ENCODE measurements at places on chromosomes 4 and X.

DNA sequence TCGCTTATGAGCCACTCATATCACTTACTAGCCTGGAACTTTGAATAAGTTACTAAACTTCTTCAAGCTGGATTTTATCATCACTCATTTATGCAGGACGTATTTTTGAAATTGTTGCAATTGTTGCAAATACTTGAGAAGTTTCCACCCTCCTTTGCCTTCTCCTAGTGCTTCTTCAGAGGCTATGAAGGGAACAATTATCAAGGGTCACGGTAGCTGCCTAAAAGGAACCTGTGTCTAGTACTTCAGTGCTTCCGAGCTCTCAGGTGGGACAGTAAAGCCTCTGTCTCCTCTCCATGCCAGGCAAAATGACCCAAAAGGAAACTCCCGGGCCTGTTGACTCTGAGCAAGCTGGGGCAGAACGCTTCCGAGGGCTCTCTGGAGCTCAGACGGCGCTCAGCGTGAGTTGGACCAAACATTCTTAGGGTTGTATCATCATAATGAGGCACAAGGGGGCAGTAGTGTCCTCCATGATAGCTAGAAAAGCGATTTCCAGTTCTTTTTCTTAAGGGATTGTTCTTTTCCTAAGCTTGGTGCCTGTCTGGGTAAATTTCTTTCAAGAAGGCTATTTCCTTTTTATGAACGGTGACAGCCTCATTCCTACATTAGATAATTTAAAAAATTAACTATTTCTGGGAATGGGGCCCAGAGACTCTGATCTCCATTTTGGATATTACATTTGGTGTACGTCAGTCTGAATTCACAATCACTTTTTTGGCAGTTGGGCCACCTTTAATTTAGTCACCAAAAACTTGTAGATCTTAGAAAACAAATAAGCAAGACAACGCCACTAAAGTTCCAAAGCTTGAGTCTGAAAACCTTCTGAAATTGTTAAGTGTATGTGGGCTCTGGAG is 73.1 kb downstream of the PACRGL start:
- peak; percentile 4 for DNase-seq

- no peak for DNase-seq
Measured at GRCh38 chr4:37516057-37516775, 170.0 kb downstream of the RELL1 start.

GRCh38 chr4:98803251-98803650 is 125.7 kb downstream of the EIF4E start:
- no peak for DNase-seq

DNA sequence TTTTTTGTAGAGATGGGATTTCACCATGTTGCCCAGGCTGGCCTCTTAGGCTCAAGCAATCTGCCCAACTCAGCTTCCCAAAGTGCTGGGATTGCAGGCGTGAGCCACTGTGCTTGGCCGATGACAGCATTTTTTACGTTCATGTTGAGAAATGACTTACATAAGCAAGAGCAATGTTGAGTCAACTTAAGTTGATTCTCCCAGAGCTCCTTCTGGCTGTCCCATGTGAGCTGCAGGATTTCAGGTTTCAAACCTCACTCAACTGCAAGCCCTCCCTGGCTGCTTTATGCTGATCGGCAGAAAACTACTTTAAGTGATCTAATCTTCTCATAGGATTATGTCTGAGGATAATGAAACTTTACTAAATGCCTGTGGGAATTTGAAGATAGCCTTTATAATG is 86.8 kb downstream of the GC start:
- DNase-seq = no peak

DNA sequence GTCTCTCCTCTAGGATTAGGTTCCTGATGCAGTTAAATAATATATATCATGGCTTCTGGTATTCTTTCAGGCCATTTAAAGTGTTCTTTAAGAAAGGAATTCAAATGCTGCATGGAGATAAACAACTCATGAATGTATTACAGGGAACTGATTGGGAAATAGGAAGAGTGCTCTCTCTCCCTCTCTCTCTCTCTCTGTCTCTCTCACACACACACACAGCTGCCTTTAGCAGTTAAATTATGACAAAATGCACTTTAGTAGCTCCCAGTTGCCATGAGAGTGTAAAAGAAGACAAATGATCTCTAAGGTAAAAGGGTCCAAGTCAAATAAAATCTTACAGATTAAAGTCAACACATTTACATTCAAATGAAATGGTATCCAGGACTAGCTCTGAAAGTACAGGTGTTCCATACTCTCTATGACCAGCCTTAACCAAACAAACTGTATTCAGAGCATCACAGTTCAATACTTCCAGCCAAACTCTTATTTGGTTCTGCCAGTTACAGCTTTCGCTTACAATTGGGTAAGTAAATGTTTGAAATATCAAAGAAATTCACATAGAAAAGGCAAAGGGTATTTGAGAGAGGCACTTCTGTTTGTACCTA is 94.7 kb upstream of the CXXC4 start:
- DNase-seq = peak; percentile 12

DNA sequence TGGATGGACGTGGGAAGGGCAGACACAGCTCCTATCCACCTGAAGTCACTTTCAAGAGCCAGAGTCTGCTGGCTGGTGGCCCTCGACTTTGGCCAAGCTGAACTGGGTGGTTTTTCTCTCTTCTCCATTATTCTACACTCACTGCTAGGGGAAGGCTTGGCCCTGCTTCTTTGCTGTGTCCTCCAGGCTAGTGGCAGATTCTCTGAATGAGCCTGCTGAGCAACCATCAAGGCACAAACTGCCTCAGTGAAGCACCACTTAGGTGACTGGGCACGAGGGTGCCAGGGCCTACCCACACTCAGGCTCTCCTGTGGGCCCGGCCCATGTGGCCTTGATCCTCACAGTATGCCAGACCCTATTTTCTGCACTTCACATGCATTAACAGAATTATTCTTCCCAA is 92.0 kb downstream of the PJA1 start:
- DNase-seq = no peak

DNA sequence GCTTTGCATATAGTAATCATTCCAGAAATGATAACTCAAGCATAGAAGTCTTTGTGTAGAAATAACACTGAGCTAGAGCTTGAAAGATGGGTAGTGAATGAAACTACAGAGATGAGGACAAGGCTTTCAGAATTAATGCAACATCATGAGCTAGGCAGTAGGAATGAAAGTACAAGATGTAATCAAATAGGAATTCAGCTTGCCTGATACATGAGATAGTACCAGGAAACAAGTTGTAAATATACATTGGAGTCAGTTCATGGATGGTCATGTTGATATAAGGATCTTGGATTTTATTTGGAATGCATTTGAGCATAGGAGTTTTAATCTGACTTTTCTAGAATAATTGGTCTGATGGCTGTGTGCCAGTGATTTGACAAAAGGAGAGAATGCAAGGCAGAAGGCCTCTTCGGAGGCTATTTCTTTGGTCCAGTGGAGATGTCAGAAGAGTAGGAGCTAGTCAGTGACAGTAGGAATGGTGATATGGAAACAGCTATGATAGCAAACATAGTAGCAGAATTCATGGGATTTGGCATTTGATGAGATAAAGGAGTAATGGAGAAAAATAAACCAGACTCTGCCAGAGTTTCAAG is 206.4 kb upstream of the PACRGL start:
- no peak for DNase-seq

- no peak for DNase-seq
Measured at GRCh38 chrX:23765449-23765848, 17.5 kb upstream of the SAT1 start.

- DNase-seq = peak; percentile 13
Measured at GRCh38 chrX:111376897-111377578, 35.0 kb downstream of the DCX start.

GRCh38 chr4:59597536-59598329 is 1602.4 kb upstream of the ADGRL3 start:
- DNase-seq = no peak

DNA sequence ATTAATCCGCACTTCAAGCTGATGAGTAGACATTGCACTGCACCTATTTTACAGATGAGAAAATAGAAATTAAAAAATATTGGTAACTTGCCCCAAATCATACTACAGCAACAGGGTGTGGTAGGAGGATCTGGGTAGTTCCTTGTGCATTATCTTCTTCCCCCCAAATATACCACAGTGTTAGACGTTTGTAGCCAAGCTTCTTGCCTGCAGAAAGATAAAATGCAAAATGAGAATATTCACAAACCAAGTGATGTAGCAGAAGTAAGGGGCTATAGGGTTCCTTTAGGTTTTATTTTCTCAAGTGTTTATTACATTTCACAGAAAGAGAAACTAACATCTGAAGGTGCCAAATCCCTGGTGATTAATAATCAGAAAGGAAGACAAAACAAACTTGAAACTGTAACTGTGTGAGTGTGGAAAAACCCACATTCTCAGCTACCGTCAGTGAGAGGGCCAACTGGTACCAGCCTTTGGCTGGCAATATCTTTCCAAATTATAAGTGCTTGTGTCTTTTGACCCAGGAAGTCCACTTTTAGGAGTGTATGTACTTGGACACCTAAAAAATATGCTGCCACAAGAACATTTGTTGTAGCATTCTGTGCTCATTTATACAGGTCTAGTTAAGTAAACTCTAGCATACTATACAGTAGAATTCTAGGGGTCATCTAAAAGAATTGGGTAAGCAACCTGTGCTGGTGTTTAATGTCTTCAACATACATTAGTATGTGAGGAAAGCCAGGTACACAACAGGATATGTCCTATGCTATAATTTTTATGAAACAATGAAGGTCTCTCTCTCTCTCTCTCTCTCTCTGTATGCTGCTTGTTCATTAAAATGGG is 6.7 kb upstream of the CD38 start:
- no peak for DNase-seq

- DNase-seq = no peak
Measured at GRCh38 chr4:174332741-174333493, 49.2 kb downstream of the CEP44 start.

- DNase-seq = peak; percentile 31
Measured at GRCh38 chrX:10769696-10770619, 149.6 kb upstream of the MID1 start.

GRCh38 chr4:115671581-115671980 is 558.2 kb upstream of the NDST4 start:
- DNase-seq = no peak

GRCh38 chr4:77695774-77696173 is 90.2 kb downstream of the CXCL13 start:
- DNase-seq = no peak

- no peak for DNase-seq
Measured at GRCh38 chr4:177717407-177717806, 275.2 kb upstream of the AGA start.

DNA sequence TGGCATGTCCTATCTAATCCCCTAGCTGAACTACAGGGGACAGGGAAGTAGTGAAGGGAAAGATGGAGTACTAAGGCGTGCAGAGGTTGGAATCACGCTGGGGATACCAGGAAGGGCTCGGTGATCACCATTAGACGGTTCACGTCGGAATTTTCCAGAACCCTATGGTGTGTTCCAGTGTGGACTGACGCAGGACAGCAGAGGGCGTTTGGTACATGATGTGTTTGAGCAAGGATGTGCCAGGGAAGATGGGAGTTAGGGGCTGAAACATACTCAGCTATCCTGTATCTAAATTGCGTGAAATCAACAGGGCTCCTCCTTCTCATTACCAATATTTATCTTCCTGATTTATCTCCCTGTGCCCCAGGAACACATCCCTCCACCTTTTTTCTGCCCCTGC is 33.7 kb downstream of the PRPS2 start:
- no peak for DNase-seq

- no peak for DNase-seq
Measured at GRCh38 chr4:116705466-116705865, 379.9 kb downstream of the TRAM1L1 start.

All from NCI-H510A (cell line).